Dermis microvascular lymphatic vessel endothelial cell (primary cell): ENCODE measurements at places on chromosomes 3 and 15. TPM values are rescaled to one million over a fixed set of nuclear protein-coding genes. Genes with fewer than 3 reads are reported as not detected.

ICE2 gene
- 26.7 and 30.0 TPM in 2 replicates for total RNA-seq

KBTBD12 gene
- total RNA-seq, result not detected in 2 replicates

ALCAM gene
- 28.4 and 45.2 TPM in 2 replicates for total RNA-seq

RPUSD2 gene
- 9.9 and 11.1 TPM in 2 replicates for total RNA-seq

XYLB gene
- 1.4 and 1.7 TPM in 2 replicates for total RNA-seq

CD200R1 gene
- not detected in 2 replicates for total RNA-seq

CD96 gene
- not detected in 2 replicates for total RNA-seq

RTP3 gene
- not detected in 2 replicates for total RNA-seq

NOP10 gene
- 162 and 212 TPM in 2 replicates for total RNA-seq

ZNF619 gene
- 5.8 and 6.1 TPM in 2 replicates for total RNA-seq

ZPLD1 gene
- not detected in 2 replicates for total RNA-seq

PRKCD gene
- total RNA-seq, result 1.9 and 3.0 TPM in 2 replicates

TMOD2 gene
- total RNA-seq, result 19.1 and 37.3 TPM in 2 replicates

THSD4 gene
- 13.1 and 25.4 TPM in 2 replicates for total RNA-seq

ADAMTS7 gene
- 6.5 and 8.1 TPM in 2 replicates for total RNA-seq

ZNF80 gene
- not detected in 2 replicates for total RNA-seq

C15orf62 gene
- 0.13 and 0.39 TPM in 2 replicates for total RNA-seq

NSUN3 gene
- total RNA-seq, result 13.4 and 15.3 TPM in 2 replicates

NR1I2 gene
- total RNA-seq, result under 0.01 TPM in 1 of 2 replicates, not detected in the other

ADGRG7 gene
- total RNA-seq, result not detected in 2 replicates
